OCI-LY7 (cell line): ENCODE measurements at places on chromosomes 1 and 21.
A peak's percentile ranks its signal among the peaks of the same experiment; 100 is the strongest.

- no peak for DNase-seq
Measured at GRCh38 chr1:182971219-182971618, 18.3 kb upstream of the SHCBP1L start.

- DNase-seq: peak; percentile 56
Measured at GRCh38 chr1:169928438-169929209, 34.9 kb upstream of the SCYL3 start.

GRCh38 chr1:46533179-46533864, 18.1 kb downstream of the KNCN start:
- DNase-seq: no peak

- no peak for DNase-seq
Measured at GRCh38 chr1:204980840-204981405, 62.1 kb upstream of the CNTN2 start.

GRCh38 chr1:213976665-213977485, 10.9 kb upstream of the PROX1 start:
- no peak for DNase-seq

DNA sequence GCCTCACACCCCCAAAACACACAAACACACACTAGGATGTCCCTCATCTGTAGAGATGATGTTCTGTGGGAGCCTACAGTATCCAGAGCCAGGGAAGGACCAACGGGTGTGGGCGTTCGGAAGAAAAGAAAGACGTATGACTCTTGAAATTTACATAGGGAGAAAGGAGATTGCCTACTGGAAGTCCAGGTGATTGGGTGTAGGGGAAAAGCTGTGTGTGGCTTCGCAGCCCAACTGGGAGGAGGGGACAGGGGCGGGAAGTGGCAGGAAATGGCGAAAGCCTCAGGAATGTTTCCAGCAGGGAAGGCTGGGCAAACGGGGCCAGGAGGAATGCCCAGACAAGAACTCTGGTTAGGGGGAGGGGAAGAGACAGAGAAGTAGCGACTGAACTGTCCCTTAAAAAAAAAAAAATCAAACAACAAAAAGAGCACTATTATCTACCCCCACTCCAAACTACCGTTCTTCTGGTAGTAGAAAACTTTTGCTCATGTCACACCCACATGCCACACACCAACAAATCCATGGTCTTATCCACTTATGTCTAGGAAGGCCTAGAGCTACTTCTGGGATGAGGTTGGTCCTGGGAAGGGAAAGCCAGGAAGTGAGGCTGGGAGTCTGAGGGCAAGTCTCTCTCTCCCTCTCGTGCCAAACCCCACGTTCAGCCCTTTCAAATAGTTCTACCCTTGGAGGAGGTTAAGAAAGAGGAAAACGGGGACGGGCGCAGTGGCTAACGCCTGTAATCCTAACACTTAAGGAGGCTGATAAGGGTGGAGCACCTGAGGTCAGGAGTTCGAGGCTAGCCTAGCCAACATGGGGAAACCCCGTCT, 1.8 kb upstream of the CKS1B start:
- no peak for DNase-seq

GRCh38 chr21:25826652-25827051, 91.9 kb downstream of the GABPA start:
- no peak for DNase-seq

DNA sequence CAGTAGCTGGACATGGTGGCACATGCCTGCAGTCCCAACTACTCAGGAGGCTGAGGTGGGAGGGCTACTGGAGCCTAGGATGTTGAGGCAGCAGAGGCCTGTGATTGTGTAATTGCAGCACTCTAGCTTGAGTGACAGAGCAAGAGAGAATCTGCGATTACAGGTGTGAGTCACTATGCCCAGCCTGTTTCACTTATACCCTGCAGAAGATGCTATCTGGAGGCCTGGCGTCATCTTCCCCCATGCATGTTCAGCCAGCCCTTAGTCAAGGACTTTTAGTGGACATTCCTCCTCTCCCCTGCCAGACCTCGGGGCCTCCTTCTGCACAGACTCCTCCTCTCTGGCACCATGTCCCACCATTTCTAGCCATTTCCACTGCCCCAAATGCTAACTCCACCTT, 36.3 kb upstream of the RCC2 start:
- DNase-seq: no peak

- no peak for DNase-seq
Measured at GRCh38 chr1:47934243-47934805, 62.9 kb downstream of the TRABD2B start.
